Right renal cortex interstitium (tissue), 3 donors: ENCODE measurements at places on chromosomes 4 and X.

- DNase-seq: no peak
These were observed 330.2 kb downstream of the PTTG2 start for GRCh38 chr4:38290366-38290765.

- no peak for DNase-seq
These were observed 10.9 kb upstream of the WDFY3 start for GRCh38 chr4:84977396-84977795.

DNA sequence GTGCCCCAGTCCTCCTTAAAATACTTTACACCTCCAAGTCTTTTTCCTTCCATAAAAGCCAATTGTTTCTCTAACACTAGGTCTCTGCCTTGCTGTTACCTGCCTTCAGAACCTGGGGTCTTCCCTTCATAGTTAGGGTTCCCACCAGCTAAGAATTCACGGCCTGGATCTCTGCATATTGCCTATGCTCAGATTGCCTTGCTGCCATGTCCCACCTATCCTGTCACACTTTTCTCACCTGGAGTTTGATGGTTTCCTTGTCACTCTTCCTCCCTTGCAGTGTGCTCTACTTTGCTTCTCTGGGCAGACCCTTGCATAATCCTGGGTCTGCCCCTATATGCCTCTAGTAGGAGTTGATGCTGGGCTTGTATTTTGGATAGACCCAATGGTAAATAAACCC, 36.6 kb upstream of the TMPRSS11E start:
- DNase-seq: no peak

DNA sequence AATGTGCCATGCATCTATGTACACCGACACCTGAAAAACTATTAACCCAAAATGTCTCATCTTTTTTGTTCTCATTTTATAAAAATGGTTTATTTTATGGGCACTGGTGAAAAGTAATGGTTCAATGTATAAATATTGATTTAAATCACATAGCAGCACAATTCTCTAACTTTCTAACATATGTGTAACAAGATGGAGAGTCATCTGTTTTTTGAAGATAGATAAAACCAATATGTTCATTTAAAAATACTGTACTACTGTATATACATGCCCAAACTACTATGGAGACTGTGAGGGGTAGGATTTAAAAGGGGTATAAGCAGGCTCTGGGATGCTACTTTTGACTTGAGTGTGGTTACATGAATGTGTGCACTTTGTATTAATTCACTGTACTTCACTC, 67.6 kb downstream of the GLRA3 start:
- DNase-seq: no peak

DNA sequence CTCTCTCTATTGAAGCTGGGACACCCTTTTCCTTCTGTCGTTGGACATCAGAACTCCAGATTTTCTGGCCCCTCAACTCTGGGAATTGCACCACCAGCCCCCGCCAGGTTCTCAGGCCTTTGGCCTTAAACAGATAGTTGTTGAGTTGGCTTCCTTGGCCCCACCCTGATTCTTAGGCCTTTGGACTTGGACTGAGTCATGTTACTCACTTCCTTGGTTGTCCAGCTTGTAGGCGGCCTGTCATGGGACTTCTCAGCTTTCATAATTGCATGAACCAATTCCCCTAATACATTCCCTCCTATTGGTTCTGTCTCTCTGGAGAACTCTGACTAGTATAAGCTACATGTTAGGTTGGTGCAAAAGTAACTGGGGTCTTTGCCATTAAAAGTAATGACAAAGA, 195.7 kb downstream of the GPAT3 start:
- no peak for DNase-seq

DNA sequence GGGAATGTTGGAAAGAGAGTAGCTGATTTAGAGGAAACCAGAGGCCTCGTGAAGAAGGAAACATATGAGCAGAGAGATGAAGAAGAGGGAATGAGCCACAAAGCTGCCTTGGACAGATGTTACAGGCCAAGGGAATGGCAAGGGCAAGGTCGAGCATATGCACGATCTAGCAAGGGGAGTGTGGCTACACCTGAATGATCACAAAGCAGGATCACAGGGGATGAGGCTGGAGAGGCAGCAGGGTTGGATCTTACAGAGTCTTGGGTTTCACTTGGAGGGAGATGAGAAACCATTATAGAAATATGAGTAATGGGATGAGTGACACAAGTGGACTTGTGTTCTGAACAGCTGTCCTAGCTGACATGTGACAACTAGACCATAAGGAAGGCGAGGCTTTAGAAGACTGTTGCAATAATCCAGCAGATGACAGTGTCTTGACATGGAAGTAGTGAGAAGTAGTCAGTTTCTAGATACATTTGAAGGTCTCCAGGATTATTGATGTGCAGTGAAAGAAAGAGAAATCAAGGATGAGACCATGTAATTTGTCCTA, 58.7 kb downstream of the RASGEF1B start:
- DNase-seq: no peak

DNA sequence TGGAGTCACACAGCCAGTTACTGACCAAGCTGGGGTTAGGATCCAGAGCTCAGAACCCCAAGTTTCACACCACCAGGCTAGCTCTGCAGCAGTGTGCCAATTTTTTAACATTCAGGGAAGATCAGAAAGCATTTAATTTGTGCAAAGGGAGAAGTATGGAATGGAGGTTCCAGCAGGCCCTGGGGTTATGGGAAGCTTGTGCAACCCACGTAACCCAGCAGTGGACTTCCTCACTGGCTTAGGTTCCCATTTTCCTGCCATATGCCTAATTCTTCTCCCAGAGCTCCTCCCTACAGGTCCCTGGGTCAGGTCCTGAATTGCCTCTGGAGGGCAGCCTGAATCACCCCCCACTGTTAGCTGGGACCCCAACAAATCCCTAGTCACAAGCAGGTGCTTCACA, 14.0 kb downstream of the APLN start:
- no peak for DNase-seq

- DNase-seq: no peak
These were observed 15.8 kb downstream of the SMPX start for GRCh38 chrX:21741869-21742701.

GRCh38 chrX:79036157-79036880, 91.1 kb downstream of the P2RY10 start:
- no peak for DNase-seq

DNA sequence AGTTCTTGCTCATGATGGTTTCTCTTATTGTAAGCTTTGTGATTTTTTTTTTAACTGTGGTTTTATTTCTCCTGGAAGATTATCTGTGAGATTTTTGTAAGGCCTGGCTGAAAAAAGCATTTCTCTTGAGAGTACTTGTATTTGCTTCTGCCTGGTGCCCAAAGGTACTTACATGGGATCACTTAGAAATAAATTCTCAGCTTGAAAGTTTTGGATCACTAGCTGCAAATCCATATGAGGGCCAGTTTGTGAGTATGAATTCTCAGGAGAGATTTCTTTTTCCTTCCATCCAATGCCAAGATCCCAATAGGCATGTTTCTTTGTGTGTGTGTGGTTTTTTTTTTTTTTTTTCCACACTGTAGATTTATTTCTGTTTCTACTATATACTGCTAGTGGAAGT, 1884.7 kb upstream of the PCDH7 start:
- no peak for DNase-seq

- no peak for DNase-seq
These were observed 56.8 kb upstream of the EMCN start for GRCh38 chr4:100574607-100575006.

- no peak for DNase-seq
These were observed 23.3 kb downstream of the PDLIM5 start for GRCh38 chr4:94475050-94475449.

DNA sequence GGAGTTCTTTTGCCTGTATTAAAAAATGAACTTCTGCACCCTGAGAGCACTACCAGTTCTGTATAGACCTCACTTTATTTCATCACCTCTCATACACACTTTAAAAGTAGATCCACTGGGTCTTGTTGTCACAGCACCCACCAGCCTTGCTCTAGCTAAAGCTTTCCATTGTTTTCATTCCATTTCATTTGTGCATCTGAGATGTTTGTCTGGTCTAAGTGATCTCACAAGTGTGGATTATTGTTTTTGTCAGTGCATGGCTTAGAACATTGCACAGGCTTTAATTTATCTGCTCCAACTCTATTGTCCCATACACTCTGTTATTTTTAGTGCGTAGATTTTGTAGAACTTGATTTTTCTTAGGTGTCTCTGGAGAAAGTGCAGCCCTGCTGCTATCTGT, 1157.5 kb upstream of the PABPC4L start:
- no peak for DNase-seq

DNA sequence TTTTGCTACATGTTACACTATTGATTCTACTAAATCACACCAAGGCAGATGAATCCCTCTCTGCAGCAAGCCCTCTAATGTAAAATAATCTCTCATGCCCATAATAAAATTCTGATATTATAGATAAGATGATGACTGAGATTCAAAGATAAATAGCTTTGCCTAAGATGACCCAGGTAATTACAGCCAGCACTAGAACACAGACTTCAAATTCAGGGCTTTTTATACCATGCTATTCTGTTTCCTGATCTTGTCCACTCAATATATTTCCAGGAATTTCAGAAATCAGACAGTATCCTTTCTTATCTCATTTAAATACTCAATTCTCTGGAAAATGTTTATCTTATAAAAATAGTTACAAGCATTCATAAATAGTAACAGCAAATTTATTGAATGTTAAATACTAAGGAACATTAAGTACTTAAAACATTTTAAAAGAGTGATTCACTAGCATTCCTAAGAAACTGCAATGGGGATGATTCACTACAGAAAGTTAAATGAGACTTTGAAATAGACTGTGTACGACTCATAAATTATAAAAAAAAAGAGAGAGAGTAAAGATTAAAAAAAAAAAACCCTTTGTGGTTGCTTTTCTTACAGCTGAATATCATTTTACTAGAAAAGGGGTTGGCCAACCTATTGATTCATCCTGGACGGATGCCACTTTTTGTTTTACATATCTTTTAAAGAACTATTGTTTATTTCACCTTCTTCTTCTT, 45.8 kb upstream of the IL21 start:
- no peak for DNase-seq

- DNase-seq: no peak
These were observed 76.9 kb downstream of the CLDN34 start for GRCh38 chrX:10044021-10044420.

DNA sequence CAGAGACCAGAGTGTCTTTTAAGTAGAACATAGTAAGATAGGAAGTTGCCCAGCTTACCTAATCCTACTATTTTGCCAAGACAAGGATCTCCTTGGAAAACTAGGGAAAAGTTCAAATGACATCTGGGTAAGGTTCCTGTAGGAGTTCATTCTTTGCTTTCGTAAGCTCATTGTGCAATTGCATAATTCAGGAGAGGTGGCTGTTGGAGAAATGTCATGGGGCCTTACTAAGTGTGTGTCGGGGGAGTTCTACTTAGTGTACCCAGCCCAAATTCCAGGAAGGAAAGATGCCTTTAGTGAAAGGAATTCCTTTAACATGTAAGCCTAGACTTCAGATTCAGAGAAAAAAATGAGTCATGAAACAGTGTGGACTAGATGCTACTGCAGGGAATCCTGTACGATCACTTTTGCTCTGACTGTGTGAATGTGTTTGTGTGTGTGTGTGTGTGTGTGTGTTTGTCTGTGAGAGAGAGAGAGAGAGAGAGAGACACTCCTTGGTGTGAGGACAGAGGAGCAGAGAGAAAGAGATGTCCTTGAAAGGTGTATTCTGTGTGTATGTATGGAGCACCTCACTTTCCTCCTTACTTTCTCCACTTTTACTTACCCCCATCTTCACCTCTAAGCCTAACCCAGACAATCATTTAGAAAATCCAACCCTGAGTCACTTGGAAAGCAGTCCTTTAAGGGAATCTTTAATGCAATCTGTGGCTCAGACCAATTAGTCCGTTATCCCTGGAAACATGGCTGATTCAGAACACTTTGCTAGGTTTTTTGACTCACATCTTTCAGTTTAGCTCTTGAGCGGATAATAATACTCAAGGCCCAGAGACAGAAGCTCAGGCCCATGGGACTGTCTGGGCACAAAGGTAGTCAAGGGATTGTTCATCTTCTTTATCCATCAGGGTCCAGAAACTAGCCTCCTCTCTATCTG, 114.5 kb upstream of the ACSL4 start:
- no peak for DNase-seq

DNA sequence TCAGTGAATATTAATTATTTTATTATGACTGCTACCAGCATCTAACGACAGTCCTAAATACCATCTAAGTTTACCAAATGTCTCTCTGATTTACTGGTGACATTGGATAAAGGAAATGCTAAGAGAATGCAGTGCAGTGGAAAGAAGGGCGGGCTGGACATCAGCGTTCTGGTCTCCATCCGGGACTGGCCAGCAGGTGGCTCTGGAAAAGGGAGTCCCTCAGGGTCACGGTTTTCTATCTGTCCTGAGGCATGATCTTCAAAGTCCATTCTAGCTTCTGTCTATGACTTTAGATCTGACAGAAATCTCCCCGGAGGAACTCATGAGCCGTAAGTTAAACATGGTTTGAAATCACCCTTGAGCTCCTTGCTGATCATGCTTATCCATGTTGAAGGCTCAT, 3.3 kb downstream of the TRIM2 start:
- no peak for DNase-seq

DNA sequence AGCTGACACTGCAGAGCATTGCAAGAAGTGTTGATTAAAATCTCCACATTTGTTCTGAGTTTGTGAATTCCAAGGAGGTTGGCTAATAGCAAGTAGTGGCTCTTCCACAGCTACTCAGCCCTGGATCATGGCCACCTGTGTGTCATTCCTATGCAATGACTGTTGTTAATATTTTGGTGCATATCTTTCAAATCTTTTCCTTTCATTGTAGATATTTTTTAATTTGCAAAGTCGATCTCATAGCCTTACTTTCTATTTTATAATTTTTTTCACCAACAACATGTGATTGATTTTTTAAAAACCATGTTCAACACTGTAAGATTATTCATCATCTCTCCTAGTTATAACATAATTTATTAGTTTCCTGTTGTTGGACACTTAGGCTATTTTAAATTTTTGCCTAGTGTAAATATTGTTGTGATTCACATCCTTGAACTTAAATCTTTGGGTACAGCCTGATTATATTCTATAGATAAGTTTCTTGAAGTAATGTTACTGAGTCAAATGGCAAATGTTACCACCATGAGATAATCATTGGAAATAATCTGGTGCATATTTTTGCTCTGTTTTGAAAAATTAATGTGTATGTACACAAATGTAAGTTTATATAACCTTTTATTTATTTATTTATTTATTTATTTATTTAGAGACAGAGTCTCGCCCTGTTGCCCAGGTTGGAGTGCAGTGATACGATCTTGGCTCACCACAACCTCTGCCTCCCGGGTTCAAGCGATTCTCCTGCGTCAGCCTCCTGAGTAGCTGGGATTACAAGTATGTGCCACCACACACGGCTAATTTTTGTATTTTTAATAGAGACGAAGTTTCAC, 17.1 kb upstream of the ARHGAP10 start:
- no peak for DNase-seq

GRCh38 chr4:993111-994029, at the start of gene SLC26A1:
SLC26A1 (minus strand) TSS chr4:993404; CDS start chr4:991703, 1,701 bp downstream.
- no peak for DNase-seq

DNA sequence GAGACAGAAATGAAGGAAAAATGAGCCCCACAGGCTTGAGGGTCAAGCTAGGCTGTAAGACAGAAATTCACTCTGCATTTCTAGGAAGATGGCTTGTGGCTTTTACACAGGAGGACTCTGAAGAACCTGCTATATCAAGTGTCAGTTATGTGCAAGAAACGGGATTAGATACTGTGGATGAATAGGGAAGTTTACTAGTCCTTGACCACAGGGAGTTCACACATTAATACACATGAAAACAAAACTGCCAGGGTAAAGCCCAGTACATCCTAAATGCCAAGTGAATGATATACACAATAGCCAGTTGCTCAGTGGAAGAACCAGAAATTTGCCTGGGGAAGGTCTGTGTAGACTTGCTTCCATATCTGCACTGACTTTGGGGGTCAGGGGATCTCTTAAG, 53.5 kb downstream of the TMEM131L start:
- DNase-seq: no peak
